ENCODE measurements at places on chromosomes 2 and 18.

GRCh38 chr2:198712485-198712884 is 745.3 kb downstream of the SATB2 start:
- DNase-seq: no peak

DNA sequence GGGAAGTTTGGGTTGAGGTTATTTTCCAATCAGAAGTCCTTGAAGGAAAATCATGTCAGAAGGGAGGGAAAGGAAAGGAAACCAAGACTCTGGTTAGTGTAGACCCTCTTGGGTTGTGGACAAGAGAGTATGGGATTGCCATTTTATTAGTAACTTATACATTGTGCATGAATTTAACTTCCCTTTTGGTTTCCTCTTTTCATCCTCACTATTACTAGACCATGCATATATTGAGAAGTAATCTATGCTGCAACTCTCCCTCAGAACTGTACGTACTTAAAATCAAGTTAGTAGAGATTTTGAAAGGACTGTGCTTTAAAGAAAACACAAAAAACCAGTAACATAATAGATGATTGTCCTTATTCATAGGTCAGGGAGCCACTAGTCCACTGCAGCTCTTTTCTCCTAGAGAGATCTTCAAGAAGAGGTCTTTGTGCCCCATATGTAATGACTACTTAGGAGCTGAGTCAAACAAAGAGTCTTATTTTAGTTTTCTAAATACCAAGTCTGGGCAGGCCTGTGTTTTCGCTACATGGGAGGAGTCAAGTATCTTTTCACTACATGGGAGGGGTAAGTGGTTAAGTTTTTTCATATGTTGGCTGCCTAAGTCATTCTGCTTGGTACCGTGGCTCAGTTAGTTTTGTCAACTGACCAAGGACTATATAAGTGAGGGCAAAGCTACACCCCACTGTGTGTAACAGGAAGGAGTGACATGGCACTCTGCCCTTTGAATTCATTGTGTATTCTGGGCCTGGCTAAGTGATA is 25.2 kb upstream of the FAM117B start:
- no peak for DNase-seq

- DNase-seq: no peak
Observed at GRCh38 chr2:15521641-15522181, 39.4 kb downstream of the NBAS start.

DNA sequence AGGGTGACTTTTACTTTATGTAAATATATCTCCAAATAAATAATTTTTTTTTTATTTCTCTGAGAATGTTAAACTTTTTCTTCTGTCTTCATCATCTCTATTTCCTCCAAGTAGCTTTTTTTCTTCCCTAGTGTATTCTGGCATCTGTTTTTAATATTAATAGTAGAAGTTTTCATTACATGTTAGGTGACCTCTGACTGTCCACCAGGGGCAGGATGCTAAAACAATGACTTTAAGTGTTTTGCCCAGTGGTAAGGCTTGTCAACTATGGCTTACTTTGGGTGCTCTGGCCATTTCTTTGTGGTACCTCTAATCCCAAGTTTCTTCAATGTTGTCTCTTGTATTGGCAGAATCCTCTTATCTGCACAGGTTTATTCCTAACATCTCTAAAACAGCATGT is 127.1 kb downstream of the SRBD1 start:
- peak; percentile 28 for DNase-seq

- DNase-seq: no peak
Observed at GRCh38 chr2:86617738-86618137, 5.9 kb downstream of the RNF103 start.

- peak; percentile 64 for DNase-seq
Observed at GRCh38 chr18:8982416-8983183, 119.9 kb upstream of the NDUFV2 start.

Data from HCEC 1CT (cell line).